ENCODE measurements at places on chromosomes 4 and X.

GRCh38 chr4:82797040-82797404 lies 1.6 kb downstream of the SCD5 start:
- DNase-seq: no peak

- no peak for DNase-seq
Observed at GRCh38 chrX:12984603-12985319, 9.9 kb downstream of the TMSB4X start.

- no peak for DNase-seq
Observed at GRCh38 chr4:110787109-110787508, 164.2 kb upstream of the PITX2 start.

DNA sequence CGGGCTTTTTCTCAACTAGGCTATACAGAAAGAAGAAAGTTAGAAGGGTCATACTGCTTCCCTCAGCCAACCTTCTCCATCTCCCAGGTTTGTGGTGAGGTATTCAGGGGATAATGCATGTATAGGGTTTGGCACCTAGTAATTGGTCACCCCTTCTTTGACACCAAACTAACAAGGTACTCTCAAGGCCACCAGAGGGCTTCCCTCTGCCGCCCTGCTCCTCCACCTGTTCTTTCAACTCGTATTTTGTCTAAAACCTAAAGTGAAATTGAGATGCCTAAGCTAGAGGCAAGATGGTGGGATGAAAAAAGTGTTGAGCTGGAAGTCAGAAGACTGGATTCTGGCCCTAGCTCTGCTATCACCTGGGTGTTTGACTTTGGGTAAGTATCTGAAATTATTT lies 22.0 kb downstream of the CT47C1 start:
- no peak for DNase-seq

DNA sequence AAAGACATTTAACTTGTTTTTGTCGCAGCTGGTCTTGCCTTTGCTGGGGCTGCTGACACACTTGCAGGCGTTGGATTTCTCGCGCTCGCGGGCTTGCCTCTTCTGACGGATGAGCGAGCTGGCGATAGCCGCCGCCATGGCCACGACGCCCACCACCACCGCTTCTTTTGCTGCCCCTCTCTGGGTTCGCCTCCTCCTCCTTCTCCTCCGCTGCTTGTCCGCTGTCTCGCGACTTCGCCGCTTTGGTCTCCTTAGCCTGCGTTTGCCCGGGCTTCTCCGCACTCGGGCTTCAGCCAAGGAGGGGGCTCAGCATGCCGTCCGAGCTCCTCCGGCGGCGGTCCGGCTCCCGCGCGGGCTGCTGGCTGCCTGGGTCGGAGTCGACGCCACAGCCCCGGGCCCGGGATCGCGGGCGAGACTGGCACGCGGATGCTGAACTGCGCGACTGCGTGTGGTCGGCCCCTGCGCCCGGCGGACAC lies 613 bp downstream of the FGF13 start:
- no peak for DNase-seq

DNA sequence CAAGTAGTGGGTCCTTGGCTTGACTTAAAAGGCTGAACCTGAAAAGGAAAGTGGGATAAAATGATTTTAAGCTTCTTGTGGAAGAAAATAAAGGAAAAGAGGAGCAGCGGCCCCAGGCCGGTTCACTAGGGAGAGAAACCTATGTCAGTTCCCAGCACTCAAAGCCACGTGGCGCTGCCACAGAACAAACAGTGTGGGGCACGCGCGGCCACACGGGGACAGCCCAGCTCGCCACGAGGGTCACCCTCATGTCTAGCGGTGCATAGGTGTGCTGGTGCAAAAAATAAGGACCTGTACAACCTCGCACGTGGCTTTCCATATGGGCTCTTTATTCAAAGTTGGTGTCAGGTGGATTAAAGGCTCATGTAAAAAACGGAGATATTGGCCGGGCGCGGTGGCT lies 17.1 kb downstream of the MSANTD1 start:
- DNase-seq: no peak

- DNase-seq: no peak
Observed at GRCh38 chrX:20527558-20528011, 260.9 kb upstream of the RPS6KA3 start.

DNA sequence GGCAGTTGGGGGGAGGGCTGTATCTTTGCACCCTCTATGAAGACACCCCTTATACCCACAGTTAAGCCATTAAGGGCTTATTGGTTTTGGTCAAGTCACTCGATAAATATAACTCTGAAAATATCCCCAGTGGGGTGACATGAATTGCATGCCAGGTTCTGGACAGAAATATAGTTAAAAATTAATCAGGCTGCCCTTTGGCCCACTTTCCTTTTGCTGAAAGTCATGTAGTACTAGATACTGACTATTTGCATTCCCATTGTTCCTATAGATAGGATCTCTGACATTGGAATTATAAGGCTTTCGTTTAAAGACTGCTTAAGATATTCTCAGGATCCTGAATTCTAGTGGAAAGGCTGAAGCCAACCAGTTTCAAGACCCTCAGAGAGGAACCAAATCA lies 43.5 kb upstream of the LAMP2 start:
- DNase-seq: no peak

GRCh38 chr4:41209187-41209586 lies 5.2 kb downstream of the APBB2 start:
- DNase-seq: no peak

GRCh38 chrX:19955306-19955705 lies 35.6 kb downstream of the BCLAF3 start:
- DNase-seq: no peak

DNA sequence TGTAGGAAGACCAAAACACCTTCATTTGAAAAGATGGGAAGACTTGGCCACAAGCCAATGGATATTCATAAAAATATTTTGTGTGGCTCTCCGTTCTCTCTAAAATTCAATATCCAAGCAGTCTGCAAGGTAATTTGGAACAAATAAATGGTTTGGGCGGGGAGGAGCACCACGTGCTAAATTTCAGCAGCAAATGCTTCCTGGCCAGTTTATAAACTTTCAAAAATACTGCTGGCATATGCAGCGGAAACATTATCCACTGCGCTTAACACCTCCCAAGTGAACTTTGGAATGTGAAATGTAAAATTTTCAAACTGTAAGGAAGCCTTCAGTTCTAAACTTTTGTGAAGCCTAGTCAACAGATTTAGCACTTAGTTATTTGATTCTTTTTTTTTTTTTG lies 191.0 kb downstream of the NSUN7 start:
- DNase-seq: no peak

DNA sequence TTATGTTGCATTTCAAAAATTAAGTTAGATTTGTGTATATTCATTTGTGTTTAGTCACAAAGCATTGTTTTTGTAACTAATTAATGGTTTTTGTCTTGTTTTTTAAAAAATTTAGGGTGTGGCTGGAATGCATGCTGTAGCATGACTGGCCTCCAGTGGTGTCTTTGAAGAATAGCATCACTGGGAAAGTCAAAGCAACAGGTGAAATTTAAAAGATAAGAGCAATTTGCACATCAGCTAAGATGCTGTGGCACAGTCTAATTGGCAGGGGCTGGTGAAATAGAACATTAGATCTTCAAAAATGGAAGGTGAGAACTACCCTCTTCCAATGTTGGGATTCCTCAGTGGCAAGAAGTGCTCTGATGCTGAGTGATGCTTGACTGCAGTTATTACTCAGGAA lies 45.3 kb downstream of the ANK2 start:
- no peak for DNase-seq

- DNase-seq: no peak
Observed at GRCh38 chr4:25702848-25703247, 47.2 kb downstream of the SLC34A2 start.

DNA sequence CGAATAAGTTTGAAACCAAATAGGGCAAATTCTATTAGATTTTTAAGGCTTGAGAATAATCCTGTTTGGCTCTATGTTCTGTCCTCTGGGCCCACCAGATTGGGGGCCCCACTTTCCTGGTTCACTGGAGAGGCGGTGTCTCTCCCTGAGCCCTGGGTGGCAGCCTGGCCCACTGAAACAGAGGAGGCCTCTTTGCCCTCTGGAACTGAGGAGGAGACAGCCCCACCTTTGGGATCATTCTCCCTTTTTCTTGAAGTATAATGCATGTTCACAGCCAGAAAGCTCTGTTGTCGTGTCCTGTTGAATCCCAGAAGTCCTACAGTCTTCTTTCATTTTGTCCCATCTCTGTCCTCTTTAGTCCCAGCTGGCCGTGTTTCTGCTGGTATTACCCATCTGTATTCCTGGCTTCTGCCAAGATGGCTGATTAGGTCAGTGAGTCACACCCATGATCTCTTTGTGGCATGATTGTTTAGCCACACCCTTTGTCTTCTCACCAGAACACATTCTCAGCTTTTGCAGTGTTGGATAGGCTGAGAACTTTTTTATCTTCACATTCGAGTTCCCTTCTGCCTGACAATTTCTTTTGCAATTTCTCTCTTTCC lies 8.1 kb upstream of the TBC1D25 start:
- no peak for DNase-seq

- no peak for DNase-seq
Observed at GRCh38 chr4:151671541-151672059, 89.2 kb downstream of the GATB start.

Measured in activated T-cell treated with anti-CD3 and anti-CD28 coated beads for 1 hour (primary cell).